Stimulated activated effector memory CD8-positive, alpha-beta T cell treated with anti-CD3 and anti-CD28 coated beads, Interleukin-12 subunit alpha, Interleukin-12 subunit beta, amount 100 ng/mL, for 72 hours (primary cell): ENCODE measurements at places on chromosomes 16 and 17.

DNA sequence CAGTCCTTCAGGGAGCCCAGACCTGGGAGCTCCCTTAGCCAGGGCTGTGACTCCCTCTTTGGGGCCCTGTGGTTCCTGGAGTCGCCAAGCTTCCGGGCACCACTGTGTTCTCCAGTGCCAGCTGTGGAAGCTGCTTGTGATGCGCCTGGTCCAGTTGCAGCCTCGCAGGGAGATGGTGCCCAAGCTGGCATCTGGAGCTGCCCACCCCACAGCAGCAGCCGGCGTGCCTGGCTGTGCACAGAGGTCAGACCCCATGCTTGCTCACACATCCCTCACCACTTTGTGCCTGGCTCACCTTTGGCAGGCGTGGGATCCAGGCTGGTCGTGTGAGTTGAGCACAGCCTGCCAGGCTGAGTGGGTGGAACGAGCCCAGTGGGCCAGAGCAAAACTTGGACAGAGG lies 18.2 kb downstream of the RHOT1 start:
- DNase-seq, result no peak

- DNase-seq, result no peak
Observed at GRCh38 chr17:788551-788950, 6.4 kb downstream of the MRM3 start.

- DNase-seq, result no peak
Observed at GRCh38 chr17:51230306-51230705, 29.5 kb downstream of the MBTD1 start.

GRCh38 chr17:77535435-77535834 lies 394.7 kb downstream of the SEC14L1 start:
- no peak for DNase-seq
